ENCODE measurements at places on chromosomes 13 and 19.

DNA sequence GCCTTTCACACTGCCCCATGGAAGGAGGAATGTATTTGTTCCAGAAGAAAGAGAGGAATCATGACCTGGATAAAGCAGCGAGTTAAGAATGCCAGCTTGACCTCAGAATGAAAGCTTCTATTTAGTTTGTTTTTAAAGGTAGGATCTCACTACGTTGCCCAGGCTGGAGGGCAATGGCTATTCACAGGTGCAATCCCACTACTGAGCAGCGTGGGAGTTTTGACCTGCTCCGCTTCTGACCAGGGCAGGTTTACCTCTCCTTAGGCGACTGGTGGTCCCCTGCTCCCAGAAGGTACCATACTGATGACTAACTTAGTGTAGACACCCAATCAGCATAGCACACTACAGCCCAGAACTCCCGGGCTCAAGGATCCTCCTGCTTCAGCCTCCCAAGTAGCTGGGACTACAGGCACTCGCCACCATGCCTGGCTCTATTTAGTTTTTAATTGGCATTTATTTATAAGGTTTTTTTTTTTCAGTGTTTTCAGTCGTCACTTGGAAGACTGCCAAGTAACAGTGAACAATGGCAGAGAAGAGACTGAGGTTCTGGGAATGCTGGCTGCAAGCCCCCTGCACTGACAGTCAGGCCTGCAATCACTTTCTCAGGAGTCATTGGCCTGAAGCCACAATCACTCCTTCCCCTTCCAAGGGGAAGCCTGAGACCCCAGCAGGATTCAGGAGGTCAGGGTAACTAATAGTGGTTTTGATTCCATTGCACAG, 73.1 kb downstream of the EPS15L1 start:
- no peak for DNase-seq

DNA sequence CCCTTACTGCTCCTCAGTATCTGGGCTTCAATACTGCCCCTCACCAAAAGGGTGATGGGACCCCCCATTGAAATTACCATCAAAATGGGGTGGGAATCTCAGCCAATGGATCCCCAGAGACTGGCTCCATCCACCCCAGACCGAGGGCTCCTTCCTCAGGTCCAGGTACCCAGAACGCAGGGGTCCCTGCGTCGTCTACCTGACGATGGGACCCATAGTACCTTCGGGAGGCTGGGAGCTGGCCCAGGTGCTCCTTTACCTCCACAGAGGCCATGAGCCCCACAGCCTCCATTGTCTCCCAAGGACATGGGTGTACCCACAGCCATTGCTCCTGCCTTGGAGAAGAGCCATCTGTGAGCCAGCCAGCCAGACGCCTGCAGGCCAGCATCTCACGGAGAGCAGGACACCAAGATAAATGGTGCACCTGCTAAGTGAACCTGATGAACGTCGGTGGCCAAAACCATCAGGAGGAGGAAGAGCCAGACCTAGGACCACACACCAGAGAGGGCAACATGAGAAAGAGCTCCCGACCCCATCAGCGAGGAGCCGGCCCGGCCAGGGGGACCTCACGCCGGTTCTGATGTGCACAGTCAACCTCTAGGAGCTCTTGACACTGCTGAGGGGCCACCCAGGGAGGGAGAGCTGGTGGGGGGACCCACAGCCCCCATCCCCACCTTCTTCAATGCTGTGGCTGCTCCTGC, 156.8 kb upstream of the SOX1 start:
- DNase-seq, result no peak

- no peak for DNase-seq
Observed at GRCh38 chr13:29480893-29481525, 114.5 kb downstream of the SLC7A1 start.

- peak; percentile 23 for DNase-seq
Observed at GRCh38 chr19:16040642-16041041, 35.7 kb upstream of the TPM4 start.

GRCh38 chr13:39600766-39601165, 2.2 kb downstream of the LHFPL6 start:
- no peak for DNase-seq

- no peak for DNase-seq
Observed at GRCh38 chr19:10828981-10829821, 6.8 kb downstream of the TMED1 start.

DNA sequence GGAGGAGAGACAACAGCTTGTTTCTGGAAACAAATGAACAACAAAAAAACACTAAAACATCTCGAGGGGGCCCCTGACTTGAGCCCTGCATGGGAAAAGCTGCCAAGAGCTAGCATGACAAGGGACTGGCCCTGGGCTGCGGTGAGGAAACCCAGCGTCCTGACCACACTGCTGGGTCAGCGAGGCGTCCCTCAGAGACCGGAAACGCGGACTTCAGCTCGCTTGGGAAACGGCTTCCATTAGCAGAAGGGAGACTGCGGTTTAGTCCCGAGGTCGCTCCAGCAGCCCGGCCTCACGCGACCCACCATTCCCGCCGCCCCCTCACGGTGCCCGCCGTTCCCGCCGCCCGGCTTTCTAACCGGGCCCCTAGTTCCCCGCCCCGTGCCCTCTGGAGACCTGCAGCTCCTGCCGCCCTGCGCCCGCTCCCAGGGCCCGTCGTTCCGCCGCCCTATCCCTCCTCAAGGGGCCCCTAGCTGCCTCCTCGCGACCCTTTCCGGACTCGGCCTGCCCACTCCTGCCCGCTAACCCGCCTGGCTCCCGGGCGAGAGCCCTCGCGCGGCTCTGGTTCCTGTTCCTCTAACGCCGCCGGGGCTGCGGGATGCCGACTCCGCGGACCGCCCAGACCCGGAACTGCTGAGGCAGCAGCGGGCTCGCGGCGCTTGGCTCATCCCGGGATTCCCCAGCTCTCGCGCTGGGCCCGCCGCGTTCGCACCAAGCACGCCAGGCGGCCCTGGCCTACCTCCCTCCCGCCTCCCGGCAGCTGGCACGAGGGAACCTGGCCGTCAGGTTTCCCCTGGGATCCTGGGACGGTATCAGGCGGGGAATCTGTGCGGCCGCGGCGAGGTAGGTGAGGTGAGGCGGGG, at the start of gene CCDC122:
Gene CCDC122, minus strand, starts transcription at position 849 of the 863 bp plus-strand sequence. CDS start 10,364 bp downstream, outside the sequence.
- DNase-seq, result peak; percentile 74

DNA sequence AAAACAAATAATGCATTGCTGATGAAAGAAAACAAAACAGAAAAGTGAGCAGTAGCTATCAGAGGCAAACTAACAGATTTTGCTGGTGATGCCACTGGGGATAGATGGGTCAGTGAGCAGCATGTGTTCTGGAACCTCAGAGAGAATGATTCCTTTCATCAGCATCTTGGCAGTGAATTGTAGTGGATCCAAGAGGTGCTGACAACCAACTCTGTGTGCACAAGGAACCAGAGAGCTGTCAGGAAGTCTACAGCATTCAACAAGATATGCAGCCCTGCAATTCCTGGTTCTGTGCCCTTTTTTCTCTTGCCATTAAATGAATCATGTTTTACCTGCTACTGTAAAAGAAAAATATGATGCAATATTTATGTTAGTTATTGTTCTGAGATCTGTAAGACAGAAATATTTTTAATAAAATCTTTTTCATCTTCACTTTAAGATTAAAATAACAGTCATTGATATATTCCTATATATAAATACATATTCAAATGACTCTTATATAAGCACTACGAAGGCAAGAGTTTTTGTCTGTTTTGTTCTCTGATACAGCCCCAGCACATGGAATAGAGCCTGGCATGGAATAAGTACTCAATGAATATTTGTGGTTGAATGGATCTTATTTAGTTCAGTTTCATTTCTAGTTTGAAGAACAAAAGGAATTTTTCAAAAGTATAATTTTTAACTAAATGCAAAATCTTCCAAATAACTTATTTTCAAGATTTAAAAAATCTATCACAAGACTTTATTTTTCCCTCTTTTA, 80.8 kb downstream of the FREM2 start:
- DNase-seq, result peak; percentile 22

GRCh38 chr19:48975947-48976847, 11.1 kb downstream of the FTL start:
- no peak for DNase-seq

DNA sequence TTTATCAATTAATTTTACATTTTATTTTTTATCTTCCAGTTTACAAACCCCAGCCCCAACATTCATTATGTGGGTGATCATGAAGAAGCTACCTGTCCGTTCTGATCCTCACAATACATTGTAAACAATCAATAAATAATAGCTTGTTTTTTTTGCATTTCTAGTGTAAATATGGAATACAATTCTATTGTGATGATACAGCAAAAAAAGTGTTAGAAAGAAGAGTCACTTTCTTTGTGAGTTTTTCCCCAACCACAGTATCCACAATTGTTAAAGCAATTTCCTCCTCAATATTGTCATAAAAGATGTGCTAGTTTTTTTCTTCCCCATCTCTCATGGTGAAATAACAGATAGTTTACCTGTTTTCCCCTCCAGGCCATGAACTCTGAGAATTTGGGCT, 30.3 kb upstream of the ZNF835 start:
- DNase-seq, result no peak

GRCh38 chr13:40170091-40170490, 496.4 kb downstream of the FOXO1 start:
- peak; percentile 25 for DNase-seq

DNA sequence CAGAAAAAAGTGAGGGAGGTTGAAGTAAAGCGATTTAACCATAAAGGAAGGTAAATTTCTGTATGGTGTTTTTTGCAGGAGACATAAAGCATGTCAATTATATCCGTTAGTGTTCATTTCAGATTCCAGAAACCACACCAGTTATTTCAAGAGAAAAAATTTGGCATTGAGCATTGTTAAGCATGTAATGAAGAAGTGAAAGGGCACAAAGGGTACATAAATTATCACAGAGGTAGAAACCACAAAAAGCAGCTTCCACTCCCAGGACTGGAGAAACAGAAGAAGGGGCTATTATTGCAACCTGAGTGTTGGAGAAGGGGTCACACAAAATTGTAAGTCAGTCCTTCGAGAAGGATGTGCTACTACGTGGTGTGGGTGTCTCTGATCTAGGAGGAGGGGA, 72.2 kb upstream of the DACH1 start:
- DNase-seq, result no peak

- DNase-seq, result no peak
Observed at GRCh38 chr13:97948041-97948440, 5.4 kb upstream of the IPO5 start.

DNA sequence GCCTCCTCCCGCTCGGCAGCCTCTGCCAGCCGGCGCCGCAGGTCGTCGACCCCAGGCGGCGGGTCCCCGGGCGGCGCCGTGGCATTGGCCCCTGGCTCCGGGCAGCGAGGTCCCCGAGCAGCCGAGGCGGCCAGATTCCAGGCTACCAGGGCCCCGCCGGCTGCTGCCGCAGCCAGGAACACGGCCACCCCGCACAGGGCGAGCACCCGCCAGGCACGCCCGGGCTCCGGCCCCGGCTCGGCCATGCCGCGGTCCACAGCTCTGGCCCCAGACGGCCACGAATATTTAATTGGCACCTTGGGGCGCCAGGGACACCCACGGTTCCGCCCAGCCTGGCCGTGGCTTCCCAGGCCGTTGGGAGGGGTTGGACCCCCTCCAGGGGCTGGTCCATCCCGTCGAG, at the start of gene CCDC194:
Gene CCDC194, minus strand, starts transcription at position 283 of the 400 bp plus-strand sequence. Its CDS starts 38 bp downstream, at position 245.
- no peak for DNase-seq

GRCh38 chr13:46552303-46552682, 677 bp upstream of the LRCH1 start:
- no peak for DNase-seq

DNA sequence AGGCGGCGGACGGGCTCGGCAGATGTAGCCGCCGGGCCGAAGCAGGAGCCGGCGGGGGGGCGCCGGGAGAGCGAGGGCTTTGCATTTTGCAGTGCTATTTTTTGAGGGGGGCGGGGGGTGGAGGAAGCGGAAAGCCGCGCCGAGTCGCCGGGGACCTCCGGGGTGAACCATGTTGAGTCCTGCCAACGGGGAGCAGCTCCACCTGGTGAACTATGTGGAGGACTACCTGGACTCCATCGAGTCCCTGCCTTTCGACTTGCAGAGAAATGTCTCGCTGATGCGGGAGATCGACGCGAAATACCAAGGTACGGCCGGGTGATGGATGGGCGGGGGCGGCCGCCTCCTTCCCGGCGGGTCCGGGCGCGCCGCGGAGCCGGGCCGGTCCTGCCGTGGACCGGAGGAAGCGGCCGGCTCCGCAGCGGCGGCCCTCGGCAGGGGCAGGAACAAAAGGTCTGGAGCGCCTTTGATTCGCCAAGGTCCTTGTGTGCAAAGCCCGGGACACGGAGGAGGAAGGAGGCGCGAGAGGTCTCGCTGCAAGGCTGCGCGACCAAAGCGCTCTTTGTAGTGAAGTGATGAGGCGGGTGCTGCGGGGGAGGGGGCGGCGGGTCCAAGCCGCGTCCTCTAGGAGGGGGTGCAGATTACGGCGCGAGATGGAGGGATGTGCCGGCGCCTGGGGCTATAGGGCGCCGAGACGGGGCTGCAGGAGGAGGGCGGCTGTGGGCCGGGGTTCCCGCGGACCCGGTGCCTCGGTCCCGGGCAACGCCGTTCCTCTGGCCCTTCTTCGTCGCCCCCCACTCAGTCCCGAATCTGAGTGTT, 689 bp downstream of the ING1 start:
- DNase-seq, result peak; percentile 25

Data from fibroblast of upper back skin (primary cell).